Left kidney (tissue), 8 donors: ENCODE measurements at places on chromosomes 6 and 20. TPM values are rescaled to one million over a fixed set of nuclear protein-coding genes. Genes with fewer than 3 reads are reported as not detected.
A peak's percentile ranks its signal among the peaks of the same experiment; 100 is the strongest.

GRCh38 chr6:6886171-6886885, 221.4 kb upstream of the RREB1 start:
- no peak for DNase-seq

DNA sequence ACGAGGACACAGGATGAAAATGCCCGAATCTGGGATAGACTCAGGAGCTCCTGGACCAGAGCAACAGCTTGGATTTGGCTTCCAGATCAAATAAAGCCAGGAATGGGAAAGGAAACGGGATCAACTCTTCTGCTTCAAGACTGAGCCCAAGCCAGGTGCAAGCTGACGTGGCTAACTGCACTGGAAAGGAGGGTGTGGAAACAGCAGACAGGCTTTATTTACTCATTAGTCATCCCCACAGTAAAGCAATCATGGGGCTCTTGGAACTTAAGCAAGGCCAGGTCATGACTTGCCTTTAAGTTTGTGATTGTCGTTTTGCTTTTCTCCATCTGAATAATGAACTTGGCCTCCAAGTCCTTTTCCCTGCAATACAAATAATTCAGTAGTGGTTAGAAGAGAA, 45.2 kb downstream of the KIF16B start:
- DNase-seq = peak; percentile 15

Gene SPATS1
- polyA plus RNA-seq = not detected

Gene SLC26A8
- 0.47 TPM for polyA plus RNA-seq

DNA sequence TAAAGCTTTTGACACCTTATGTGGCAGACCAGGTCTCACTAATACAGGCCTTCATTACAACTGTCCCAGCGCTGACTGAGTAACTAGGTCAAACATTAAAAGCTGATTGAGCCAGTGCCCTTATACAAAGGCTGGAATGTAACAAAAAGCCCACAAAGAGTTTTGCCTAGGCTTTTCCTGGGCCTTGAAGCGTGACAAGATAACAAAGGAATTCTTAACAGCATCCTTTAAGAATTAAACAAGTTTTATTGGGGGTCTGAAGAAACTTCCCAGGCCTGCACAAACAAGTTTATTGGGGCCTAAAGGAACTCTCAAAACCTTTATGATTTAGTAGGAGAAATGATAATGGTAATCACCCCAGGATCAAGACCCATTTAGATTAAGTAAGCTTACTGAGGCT, 267.6 kb upstream of the FAM83B start:
- no peak for DNase-seq

Gene OR12D3
- not detected for polyA plus RNA-seq

GRCh38 chr6:135801755-135802465, 49.6 kb upstream of the PDE7B start:
- DNase-seq = no peak

Gene RBM12
- 104 TPM for polyA plus RNA-seq

DNA sequence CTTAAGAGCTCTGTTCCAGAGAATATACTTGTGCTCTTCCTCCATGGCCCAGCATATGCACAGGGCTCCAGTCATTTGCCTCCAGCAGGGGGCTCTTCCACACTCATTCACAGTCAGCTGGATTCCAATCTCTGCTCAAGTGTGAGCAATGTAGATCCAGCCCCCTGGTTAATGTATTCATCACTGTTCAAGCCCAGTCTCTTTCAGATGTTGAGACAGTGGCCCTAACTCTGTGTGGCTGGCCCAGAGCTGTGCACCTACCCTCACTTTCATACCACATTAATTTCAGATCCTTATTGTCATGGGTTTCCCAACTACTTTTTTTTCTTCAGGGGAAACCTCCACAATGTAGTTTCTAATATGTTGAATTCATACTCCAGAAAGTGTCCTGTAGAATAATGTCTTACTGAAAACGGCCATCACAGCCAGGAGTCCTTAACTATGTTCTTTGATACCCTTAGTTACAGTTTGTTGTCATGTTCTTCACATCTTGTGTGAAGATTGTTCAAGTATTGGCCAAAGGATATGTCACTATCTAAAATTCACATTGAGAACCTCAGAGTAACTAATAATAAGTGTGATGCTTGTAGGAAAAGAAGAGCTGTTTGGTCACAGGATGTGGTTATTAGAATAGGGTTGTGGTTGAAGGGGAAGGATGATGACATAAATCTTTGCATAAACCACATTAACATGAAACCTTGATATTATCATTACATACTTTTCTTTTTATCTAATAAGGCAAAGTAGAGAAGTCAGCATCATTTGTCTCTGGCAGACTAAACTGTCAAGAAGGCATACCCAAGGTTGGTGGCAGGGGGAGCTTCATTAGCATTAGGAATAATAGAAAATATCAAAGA, 14.4 kb upstream of the HLA-DQA1 start:
- DNase-seq = peak; percentile 29

DNA sequence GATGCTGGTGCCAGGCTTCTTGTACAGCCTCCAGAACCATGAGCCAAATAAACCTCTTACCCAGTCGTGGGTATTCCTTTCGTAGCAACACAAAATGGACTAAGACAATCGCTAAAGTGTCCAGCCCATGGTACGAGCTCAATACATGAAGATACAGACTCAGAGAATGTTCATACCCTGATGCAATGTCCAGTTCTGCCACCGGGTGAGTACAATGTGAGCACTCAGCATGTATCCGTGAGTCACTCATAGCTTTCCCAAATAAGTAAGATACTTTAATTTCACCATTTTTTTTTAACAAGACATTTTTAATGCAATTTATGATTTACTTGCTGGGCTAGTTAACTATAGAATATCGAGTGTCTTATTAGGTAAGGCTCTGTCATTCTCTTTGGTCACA, 26.7 kb upstream of the PDE10A start:
- no peak for DNase-seq

DNA sequence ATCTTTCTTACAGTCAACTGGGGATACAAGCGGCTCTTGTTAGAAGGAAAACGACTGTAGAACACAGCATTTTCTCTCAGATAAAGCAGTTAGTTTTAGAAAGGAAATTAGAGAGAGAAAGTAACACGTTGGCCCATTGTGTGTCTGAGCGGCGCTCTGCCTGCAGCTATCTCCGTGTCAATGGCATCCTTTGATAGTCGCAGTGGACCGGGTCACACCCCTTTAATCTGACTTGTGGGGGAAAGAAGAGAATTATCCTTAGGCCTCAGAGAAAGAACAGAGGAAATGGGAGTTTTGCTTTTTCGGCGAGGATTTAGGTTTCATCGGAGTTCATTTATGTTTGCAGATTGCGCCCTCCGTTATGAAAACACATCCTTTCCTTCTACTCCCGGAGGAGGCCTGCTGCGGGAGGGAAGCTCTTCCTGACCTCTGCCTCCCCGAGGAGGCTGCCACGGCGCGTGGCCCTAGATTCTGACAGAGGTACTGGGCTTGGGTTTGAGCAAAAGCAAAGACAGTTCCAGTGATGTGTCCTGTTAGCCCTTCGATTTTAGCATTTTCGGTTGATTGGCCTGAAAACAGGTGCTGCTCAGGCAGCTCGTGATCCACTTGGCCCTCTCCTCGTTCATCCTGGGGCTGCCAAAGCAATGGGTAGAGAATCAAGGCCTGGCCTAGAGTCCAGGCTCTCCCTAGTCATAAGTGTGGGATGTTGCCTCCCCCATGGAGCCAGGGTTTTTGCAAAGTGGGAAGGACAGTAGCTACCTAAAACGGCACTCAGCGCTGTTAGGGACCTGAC, 74.9 kb downstream of the ZDHHC14 start:
- DNase-seq = no peak

DNA sequence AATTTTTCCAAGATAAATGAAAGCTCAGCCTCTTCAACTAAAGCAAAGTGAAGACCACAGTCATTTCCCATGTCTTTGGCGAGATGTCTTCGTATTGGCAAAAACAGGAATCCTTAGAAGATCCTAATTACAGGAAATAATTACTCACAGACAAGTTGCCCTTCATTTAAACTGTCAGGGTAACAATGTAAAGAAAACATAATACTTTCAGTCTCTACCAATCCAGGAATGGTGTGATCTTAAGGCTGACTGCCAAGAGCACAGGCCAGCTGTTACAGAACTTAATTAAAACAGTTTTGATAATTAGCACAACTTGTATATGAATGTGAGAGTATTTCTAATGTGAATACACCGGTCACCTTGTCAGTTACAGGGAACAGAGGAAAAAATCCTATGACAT, 292.2 kb downstream of the PACRG start:
- no peak for DNase-seq

GRCh38 chr6:53994201-53994600, 117.0 kb upstream of the MLIP start:
- DNase-seq = no peak

DNA sequence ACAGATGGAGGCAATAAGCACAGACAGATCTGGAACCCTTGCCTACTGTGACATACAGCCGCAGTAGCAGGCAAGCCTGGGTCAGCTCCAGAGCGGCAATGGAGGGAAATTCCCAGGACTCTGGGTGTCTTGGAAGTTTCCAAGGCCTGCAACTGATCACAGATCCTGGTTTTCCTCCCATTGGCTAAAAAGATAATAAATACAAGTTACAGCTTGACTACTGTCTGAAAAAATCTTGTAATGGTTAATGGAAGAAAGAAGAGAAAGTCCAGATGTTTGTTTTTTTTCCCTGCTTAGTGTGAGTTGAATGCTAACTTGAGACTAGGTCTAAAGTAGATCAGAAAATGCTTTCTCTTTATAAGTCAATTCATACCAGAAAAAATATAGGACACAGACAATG, 307.6 kb downstream of the ALDH8A1 start:
- DNase-seq = peak; percentile 31

DNA sequence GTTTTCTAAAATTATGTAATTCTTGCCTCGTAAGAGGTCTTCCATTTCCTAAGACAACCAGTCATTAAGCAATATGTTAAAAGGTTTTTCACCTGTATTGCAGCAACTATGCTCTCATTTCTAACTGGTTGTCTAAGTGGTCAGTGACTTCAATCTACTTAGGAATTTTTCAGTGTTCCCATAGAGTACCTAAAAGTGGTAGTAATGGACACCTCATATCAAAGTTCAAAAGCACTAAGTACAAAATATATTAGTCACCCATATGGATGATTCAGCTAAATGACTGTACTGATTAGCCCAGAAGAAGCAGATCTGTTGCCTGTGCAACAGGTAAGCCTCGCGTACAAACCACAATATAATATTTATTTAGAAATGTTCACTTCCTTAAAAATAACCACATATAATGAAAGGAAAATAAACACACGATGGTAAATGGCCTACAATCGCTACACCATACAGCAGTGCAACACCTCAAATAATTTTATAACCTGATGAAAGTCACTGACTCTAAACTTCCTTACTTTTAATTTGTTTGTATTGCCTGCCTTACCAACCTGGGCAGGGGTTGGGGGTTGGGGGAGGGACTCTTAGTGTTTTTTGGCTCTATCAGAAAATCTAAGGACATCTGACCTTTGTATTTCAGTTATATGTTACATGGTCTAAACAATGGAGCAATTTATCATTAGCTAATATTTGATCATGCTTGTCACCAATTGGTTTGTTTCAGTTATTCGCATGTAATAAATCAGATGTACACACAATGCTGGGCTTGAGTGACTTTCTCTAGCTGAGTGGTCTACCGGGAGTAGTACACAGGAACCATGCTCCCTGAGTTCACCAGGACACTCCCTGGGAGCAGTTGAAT, 105.9 kb downstream of the HIVEP2 start:
- no peak for DNase-seq

GRCh38 chr6:118383924-118384323, 164.2 kb upstream of the PLN start:
- DNase-seq = no peak

- DNase-seq = no peak
These were observed 2.9 kb downstream of the TNNC2 start for GRCh38 chr20:45823949-45824835.

- DNase-seq = no peak
These were observed 52.6 kb downstream of the JAG1 start for GRCh38 chr20:10621149-10621548.
